ENCODE measurements at places on chromosomes 5 and 9.

DNA sequence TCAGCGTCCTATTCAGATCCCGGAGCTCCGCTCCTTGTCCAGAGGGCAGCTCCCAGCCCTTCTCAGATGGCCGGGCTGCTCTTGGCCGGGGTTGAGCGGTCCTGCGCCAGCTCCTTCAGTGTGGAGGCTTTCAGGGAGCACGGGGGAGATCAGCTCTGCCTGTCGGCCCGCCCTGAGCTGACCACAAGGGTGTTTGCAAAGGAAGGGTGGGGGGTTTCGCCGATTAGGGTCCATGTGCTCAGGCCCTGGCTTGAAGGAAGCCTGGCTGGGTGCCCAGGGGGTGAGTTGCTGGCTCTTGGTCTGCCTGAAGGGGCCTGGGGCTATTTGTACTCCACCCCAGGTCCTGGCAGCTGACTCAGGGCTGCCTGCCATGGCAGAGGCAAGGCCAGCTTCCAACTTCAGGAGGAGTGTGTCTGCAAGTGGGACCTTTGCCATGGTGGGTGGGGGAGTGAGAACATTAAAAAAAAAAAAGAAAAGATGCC is 250.1 kb upstream of the KLF4 start:
- DNase-seq: no peak

DNA sequence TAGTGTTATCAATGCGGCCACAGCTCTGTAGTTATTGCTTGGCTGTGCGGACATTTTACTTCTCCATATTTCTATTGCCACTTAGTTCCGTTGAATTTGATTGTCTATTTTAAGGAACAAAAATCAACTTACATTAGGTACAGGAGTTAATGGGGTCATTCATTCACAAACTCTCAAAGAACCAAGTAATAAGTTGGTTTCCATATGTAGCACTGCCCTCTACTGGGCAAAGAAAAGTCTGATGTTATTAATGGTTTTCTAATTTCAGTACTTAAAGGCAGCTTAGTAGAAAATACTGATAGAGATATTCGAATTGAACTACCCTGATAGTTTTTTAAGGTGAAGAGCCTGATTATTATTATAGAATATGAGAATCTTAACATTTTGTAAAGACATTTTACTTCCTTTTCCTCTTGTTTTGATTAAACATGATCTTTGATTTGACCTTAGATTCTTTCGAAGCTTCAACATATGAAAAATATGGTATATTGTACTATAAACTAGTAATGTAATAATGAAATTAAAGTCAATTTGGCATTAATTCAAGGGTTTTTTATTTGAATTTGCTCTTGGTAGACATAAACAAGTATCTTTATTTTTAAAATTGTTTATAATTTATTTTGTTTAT is 119.5 kb upstream of the CTNND2 start:
- DNase-seq: peak; percentile 15

DNA sequence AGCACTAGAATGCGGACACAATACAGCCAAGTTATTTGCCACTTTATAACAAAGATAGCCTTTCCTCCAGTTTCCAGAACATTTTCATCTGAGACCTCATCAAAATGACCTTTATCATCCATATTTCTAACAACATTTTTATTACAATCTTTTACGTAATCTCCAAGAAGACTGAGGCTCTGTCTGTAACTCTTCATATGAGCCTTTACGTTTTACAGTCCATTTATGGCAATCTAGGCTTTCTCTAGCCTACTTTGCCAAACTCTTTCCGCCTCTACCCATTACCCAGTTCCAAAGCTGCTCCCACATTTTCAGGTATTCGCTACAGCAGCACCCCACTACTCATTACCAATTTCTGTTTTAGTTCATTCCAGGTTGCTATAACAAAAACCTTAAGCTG is 8.2 kb upstream of the SEMA5A start:
- DNase-seq: no peak

- no peak for DNase-seq
Observed at GRCh38 chr5:98986587-98986986, 57.8 kb upstream of the CHD1 start.

DNA sequence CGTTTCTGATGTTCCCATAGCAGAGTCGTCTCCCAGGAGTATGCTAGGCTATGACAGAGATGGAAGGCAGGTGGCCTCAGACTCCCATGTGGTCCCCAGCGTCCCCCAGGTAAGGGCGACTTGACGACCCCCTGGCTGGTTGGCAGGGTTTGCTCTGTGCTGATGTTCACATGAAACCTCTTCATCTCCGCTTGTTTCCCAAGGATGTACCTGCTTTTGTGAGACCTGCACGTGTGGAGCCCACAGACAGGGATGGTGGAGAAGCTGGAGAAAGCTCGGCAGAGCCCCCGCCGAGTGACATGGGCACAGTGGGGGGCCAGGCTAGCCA is 108.3 kb downstream of the WNK2 start:
- no peak for DNase-seq

DNA sequence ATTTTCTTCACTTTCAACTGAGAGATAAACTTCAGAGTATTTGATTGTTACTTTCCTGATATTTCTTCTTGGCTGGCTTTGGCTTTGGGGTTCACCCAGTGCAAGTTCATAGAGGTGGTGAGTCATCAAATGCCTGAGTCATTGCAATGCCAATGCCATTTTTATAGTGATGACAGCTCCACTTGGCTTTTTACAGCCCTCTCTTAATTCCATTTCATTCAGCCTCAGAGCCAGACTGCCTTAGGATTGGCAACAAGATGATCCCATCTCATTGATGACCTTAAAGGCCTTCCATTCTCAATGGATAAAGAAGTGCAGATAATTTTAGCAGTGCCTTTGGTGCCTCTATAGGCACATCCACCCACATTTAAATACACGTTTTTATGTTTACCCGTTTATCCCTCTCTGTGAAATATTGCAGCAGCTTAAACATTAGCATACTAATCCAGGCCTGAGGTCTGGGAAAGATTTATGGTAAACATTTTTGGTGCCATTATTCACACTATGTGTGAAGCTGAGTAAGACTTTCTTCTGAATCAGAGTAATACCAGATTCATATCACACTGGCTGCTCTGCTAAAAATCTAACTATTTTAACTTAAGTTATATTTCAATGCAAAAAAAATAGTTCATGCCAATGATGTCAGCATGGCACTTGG is 88.9 kb upstream of the TYRP1 start:
- DNase-seq: peak; percentile 15

- no peak for DNase-seq
Observed at GRCh38 chr9:88890546-88890945, 100.7 kb upstream of the S1PR3 start.
